ENCODE measurements at places on chromosomes 1 and 21.

- DNase-seq: no peak
Observed at GRCh38 chr1:41408691-41409090, 47.5 kb downstream of the FOXO6 start.

- DNase-seq: no peak
Observed at GRCh38 chr1:240093120-240093961, 1.7 kb downstream of the FMN2 start.

DNA sequence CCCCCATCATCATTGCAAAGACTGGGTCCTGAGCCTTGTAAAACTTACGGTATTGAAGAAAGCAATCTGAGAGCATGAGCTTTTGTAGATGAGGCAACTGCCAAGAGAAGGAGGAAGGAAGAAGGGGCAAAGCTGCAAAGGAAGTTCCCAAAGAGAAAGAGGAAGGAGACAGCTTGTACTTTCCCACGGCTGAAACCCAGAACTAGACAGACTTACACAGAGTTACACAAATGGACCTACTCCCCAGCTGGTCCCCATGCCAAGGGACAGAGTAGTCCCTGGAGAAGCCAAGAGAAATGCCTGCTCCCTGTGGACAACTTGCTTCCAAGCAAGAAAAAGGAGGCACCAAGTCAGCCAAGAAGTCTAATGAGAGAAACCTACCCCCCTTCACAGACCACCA, 22.6 kb downstream of the SLC5A9 start:
- no peak for DNase-seq

- no peak for DNase-seq
Observed at GRCh38 chr21:45767071-45768006, 123.8 kb downstream of the PCBP3 start.

DNA sequence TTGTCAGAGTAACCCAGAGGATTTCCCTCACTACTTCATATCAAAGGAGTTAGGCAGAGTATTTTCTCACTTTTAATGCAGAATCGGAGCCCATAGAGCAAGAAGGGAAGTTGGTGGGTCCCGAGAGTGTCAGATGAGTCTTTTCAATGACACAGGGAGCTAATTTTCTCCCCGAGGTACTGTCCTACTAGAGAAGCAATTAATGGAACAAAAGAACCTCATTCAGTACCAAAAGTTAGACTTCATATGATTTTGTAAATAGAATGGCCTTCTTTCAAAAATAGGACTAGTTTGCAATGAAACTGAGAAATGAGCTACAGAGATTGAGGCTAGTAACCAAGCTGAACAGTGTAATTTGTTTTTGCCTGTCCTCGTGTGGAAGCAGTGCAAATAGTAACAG, 3.9 kb downstream of the NCAM2 start:
- no peak for DNase-seq

- DNase-seq: no peak
Observed at GRCh38 chr1:170032531-170033280, 41.8 kb downstream of the KIFAP3 start.
